ENCODE measurements at places on chromosomes 3 and 15. TPM values are rescaled to one million over a fixed set of nuclear protein-coding genes. Genes with fewer than 3 reads are reported as not detected.

KNG1 gene
- total RNA-seq = not detected

HCLS1 gene
- total RNA-seq = 203 TPM

CCR9 gene
- total RNA-seq = not detected

LRRC31 gene
- total RNA-seq = not detected

Data from Karpas-422 (cell line).